ENCODE measurements at places on chromosomes 5 and 9.

DNA sequence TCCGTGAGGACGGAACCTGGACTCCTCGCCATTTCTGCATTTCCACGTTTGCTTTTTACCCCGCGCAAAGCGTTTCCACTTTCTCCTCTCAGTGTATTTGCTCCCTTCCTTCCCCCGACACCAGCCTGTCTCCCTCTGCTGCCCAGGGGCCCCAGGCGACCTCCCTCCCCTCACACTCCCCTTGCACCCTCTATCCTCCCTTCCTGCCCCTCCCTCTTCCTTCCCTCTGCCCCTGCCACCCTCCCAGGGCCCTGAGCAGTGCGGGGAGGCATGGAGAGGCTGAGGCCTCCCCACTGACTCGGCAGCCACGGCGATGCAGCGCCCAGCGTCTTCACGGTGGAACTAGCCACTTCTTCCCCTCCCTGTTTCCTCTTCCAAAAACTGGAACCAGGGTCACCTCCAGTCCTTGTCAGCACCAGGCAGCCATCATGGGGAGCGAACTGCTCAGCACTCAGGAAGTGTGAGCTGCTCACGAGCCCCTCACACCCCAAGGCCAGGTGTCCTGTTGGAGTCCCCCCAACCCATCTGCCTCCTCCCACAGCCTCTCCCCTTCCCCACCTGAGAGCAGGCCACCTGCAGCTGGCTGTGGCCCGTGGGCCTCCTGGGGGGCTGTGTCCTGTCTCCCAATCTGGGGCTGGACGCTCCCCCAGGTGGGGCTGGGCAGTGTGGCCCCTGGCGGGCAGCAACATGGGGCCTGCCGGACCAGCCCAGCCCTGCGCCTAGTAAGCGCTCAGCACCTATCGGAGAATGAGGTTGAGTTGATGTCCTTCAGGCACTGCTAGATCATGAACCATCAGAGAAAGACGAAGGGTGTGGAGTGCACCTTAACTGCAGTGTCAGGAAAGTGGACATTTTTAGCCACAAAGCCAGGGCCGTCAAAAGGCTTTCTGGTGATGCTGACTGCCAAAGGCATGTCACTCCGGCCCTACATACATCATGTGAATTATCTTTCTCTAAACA lies 17.5 kb downstream of the UBE2QL1 start:
- no peak for DNase-seq

- DNase-seq, result no peak
Observed at GRCh38 chr5:150764530-150764929, 5.7 kb upstream of the DCTN4 start.

DNA sequence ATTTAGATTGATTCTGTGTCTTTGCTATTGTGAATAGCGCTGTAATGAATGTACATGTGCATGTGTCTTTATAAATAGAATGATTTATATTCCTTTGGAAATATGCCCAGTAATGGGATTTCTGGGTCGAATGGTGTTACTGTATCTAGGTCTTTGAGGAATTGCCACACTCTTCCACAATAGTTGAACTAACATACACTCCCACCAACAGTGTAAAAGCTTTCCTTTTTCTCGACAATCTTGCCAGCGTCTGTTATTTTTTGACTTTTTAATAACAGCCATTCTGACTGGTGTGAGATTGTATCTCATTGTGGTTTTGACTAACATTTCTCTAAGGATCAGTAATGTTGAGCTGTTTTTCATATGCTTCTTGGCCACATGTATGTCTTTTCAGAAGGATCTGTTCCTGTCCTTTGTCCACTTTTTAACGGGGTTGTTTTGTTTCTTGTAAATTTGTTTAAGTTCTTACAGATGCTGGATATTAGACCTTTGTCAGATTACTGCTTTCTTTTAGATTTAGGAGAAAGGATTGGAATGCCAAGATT lies 125.0 kb upstream of the NR5A1 start:
- no peak for DNase-seq

GRCh38 chr9:135039266-135039870 lies 48.1 kb upstream of the OLFM1 start:
- DNase-seq, result no peak

DNA sequence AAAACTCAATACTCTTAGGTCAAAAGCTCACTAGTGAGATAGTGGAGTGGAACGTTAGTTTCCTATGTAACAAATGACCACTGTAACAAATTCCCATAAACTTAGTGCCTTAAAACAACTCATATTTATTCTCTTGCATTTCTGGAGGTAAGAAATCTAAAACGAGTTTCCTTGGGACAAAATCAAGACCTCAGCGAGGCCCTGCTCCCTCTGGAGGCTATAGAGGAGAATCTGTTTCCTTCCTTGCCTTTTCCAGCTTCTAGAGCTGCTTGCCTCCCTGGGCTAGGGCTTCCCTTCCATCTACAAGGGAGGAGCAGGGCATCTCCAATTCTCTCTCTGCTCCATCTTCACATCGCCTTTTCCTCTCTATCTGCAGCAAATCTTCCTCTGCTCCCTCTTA lies 32.0 kb downstream of the SEMA5A start:
- no peak for DNase-seq

GRCh38 chr5:150765011-150765798 lies 6.4 kb upstream of the DCTN4 start:
- no peak for DNase-seq

Data from cerebellar nuclear complex (tissue), 1 donor.